ENCODE measurements at places on chromosomes 4 and X. TPM values are rescaled to one million over a fixed set of nuclear protein-coding genes. Genes with fewer than 3 reads are reported as not detected.

The FGF5 gene
- polyA plus RNA-seq = 1.8 TPM

The EXOC1L gene
- not detected for polyA plus RNA-seq

The NHSL2 gene
- 3.0 TPM for polyA plus RNA-seq

The ZMYM3 gene
- polyA plus RNA-seq = 5.6 TPM

The C4orf51 gene
- not detected for polyA plus RNA-seq

The PTPN13 gene
- polyA plus RNA-seq = 53.2 TPM

The CCDC158 gene
- polyA plus RNA-seq = not detected

The ZNF518B gene
- 5.1 TPM for polyA plus RNA-seq

The MTTP gene
- polyA plus RNA-seq = 5.7 TPM
